GM23248 (cell line): ENCODE measurements at places on chromosomes 7 and 10.

- DNase-seq: no peak
Observed at GRCh38 chr7:94633014-94633341, 23.0 kb downstream of the SGCE start.

- DNase-seq: no peak
Observed at GRCh38 chr7:29216128-29216527, 21.6 kb downstream of the CHN2 start.

- peak; percentile 68 for DNase-seq
Observed at GRCh38 chr7:157276731-157277562, 59.9 kb upstream of the DNAJB6 start.

DNA sequence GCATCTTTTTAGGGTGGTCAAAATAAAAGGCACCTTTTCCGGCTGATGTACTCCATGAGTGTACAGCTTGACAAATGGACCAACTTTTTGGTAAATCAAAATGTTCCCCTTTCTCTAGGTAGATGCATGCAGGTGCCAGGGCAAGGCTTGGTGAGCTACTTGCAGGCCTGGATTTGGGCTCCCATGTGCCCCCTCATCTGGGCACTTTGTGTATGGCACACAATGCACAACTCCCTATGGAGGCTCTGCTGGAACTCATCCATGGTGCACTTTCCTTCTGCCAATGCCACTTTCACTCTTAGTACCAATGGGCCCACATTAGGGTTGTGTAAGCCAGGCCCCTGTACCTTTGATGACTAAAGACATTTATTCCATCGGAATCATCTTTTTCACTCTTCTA is 300.8 kb downstream of the SDHAF3 start:
- DNase-seq: no peak

GRCh38 chr10:28548781-28549498 is 16.0 kb downstream of the WAC start:
- DNase-seq: no peak

DNA sequence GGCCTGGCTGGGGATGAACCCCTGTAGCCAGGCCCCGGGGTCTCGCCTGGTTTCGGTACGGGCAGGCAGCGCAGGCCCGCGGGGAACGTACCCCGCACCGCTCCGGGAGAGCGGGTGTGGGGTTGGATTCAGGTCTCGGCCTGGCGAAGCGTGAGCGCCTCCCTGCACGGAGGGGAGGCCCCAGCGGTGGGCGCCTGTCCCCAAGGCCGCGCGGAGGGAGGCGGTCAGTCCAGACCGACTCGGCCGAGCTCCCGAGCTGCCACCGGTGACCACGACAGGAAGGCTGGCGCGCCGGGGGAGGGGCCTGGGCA is 378 bp upstream of the INPP5F start:
- DNase-seq: no peak

- DNase-seq: peak; percentile 83
Observed at GRCh38 chr7:25260862-25261494, 32.7 kb upstream of the NPVF start.

- no peak for DNase-seq
Observed at GRCh38 chr10:43940898-43941837, 292.5 kb upstream of the ZNF32 start.

DNA sequence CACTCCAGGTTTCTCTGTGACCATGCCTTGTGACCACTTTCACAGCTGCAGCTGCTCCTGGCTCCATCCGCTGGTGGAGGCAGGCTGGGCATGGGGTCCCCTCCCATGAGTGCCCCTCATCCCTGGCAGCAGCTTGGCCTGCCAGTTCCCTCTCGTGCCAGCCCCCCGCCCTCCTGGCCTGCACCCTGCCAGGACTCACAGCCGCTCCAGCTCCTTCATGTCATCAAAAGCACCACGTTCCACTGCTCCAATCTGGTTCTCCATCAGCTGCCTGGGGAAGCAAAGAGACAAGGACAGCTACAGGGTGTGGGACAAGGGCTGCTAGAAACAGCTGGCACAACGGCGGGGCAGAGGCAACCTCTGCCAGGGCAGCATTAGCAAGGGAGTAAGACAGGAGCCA is 22.6 kb downstream of the SLIT1 start:
- no peak for DNase-seq

DNA sequence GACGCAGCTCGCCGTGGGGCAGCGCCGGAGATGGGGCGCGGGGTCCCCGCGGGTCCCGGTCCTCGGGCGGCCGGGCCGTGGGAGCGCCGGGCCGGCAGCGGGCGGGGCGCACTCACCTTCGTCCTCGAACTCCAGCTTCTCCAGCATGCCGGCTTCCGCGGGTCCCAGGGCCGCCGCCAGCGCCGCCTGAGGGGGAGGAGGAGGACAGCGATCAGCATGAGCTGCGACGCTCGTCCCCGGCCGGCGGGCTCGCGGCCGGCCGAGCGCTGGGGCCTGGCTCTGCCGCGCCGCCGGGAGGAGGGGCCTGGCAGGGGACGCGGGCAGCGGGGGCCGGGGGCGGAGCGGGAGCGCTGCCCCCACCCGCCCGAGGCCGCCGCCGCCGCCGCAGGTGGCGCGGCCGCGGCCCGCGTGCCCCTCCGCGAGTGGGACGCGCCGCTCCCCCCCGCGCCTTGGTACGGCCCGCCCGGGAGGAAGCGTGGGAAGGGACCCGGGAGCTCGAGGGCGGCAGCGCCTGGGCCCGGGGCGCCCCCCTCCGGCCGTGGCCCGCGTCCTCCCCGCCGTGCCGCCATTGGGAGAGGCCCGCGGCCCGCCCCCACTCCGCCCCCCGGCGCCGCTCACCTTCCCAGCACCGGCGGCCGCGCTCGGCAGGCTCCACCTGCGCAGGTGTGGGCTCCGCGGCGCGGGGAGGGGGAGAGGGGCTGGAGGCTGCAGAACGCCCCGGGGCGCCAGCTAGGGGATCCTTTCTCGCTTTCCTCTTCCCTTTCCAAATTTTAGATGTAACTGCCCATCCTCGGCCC is 112.5 kb upstream of the RHEB start:
- peak; percentile 84 for DNase-seq

DNA sequence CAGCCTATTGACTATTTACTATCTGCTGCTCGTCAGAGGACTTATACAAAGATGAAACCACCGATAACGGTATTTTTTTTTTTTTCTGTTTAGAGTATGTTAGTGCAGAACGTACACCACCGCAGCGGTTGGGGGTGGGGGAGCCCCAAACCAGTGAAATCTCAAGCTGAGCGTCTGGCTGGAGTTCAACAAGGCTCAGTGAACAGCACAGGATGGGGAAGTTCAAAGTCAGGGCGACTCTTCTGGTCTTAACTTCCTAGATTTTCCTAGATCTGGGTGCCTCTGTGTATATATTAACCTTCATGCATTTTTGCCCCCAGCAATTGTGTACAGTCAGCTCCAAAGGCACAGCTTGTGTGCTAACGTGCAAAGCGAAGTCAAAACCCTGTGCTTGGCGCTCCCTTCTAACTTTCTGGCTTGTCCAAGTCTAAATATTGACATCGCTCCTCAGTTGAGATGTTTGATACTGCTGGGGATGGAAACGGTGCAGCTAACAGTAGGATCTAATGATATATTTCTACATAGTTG is 1.1 kb downstream of the RHOBTB1 start:
- peak; percentile 59 for DNase-seq

- DNase-seq: peak; percentile 76
Observed at GRCh38 chr10:104293011-104293410, 24.0 kb downstream of the GSTO2 start.
